CD8-positive, alpha-beta memory T cell (primary cell): ENCODE measurements at places on chromosomes 7 and 10.

GRCh38 chr10:132790934-132791829 lies 5.2 kb upstream of the NKX6-2 start:
- no peak for DNase-seq

GRCh38 chr10:124741281-124741921 lies 2.8 kb downstream of the FAM53B start:
- peak; percentile 82 for DNase-seq

DNA sequence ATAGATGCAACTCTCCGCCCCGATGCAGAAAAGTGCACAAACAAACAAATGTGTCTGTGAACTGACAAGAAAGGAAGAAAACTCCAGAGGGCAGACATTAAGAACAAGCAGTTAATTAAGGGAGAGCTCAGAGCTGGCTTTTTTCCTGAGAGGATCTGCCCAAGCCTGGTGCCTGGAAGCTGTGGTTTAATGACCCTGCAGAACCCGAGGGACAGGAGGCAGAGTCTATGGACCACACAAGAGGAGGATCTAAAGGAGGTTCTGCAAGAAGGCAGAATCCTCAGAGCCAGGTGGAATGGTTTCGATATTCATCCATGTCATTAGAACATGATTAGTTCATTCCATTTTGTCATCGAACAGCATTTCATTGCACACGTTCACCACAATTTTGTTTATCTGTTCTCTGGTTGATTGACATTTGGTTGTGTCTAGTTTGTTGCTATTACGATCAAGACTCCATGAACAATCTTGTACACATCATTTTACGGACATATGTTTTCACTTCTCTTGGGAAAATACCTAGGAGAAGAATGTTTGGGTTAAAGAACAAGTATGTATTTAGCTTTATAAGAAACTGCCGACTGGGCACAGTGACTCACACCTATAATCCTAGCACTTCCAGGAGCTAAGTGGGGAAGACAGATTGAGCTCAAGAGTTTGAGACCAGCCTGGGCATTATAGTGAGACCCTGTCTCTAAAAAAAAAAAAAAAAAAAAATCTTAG lies 560.2 kb downstream of the CALN1 start:
- DNase-seq: no peak

DNA sequence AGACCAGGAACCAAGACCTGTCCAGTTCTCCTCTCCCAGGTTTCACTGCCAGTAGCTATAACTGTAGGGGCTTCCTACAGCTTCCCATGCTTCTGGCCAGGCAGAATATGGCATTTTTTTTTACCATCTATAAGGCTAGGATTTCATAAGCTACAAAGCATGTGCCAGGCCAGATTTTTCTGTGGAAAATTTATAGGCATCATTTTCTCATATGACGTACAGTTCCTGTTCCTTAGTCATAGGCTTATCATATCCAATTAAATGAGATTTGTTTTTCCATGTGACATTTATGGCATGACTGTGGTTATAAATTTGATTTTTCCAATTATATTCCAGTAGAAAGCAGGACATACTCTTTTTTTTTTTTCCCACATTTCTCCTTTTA lies 208.6 kb upstream of the NPY start:
- no peak for DNase-seq

- no peak for DNase-seq
Measured at GRCh38 chr10:100554902-100555301, 19.2 kb downstream of the HIF1AN start.

- DNase-seq: no peak
Measured at GRCh38 chr7:99120501-99120900, 23.4 kb downstream of the SMURF1 start.

- DNase-seq: no peak
Measured at GRCh38 chr7:111292026-111292470, 201.1 kb downstream of the LRRN3 start.

DNA sequence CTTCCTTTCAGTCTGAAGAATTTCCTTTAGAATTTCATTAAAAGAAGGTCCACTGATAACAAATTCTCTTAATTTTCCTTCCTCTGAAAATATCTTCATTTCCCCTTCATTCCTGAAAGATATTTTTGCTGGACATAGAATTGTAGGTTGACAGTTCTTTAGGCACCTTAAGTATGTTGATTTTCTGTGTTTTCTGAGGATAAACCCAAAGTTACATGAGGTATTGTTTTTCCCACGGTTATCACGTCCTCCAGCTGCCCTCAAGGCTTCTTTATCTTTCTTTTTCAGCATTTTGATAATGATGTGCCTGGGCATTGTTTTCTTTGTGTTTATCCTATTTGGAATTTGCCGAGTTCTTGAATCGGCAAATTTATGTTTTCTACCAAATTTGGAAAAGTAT lies 105.3 kb downstream of the ELFN1 start:
- no peak for DNase-seq

- peak; percentile 81 for DNase-seq
Measured at GRCh38 chr10:110918269-110918642, 724 bp downstream of the BBIP1 start.

GRCh38 chr10:57830877-57831560 lies 436.7 kb downstream of the IPMK start:
- no peak for DNase-seq

- DNase-seq: no peak
Measured at GRCh38 chr7:32062150-32062549, 8.1 kb downstream of the PDE1C start.

DNA sequence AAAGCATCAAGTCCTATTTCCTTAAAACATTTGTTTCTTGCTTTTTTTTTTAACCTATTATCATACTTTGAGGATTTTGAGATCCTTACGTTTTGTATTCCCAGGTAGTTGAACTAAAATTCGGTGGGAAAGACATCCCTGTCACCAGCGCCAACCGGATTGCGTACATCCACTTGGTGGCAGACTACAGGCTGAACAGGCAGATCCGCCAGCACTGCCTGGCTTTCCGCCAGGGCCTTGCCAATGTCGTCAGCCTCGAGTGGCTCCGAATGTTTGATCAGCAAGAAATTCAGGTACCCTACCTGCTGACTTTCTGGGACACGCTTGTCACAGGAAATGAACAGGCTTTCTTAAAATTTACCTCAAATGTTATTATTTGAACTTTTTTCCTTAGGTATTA lies 83.0 kb upstream of the DNAJB6 start:
- no peak for DNase-seq

GRCh38 chr10:12388671-12389070 lies 39.3 kb downstream of the CAMK1D start:
- DNase-seq: no peak

DNA sequence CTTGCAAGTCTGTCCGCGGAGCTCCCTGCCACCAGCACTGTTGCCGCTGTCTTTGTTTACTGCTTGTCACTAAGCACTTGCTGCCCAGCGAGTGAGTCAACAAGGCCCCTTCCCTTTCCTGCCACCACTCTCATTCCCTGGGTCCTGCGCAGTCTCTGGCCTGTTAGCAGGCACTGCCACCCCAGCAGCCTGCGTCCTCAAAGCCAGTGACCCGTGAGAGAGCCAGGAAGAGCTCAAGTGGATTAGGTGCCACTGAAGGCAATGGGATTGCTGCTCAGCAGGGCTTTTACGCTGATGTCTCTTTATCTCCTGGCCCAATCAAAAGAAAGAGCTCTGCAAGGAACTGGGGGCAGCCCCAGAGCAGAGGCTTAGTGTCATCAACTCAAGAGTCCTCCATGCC lies at the start of gene FRMPD2:
Gene FRMPD2, minus strand, starts transcription at position 61 of the 400 bp plus-strand sequence. CDS start 129 bp downstream, outside the sequence.
- DNase-seq: no peak

- DNase-seq: no peak
Measured at GRCh38 chr10:73655257-73655989, 406 bp downstream of the SYNPO2L start.

DNA sequence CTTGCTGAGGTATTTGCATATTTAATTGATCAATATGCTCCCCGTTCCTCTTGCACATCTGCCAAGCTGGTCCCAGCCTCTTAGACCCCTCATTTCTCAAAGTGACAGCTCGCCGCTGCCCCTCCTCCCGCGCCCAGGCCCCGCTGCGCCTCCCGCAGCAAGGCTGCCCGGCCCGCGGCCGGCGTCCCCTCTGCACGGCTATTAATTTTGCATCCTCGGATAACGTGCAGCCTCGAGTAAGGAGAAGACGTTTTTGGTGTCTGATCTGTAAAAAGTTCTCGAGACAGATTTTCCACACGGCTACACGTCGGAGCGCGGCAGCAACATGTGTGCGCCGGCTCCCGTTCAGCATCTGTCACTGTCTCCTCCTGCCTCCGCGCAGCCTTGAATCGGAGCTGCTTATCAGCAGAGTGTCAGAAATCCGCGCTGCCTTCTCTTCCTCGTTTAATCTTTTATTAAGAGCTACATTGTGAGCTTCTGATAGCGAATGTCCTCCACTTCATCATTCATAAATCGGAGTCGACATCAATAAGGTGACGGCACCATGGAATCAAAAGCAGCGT lies 65.3 kb downstream of the EBF3 start:
- DNase-seq: no peak

DNA sequence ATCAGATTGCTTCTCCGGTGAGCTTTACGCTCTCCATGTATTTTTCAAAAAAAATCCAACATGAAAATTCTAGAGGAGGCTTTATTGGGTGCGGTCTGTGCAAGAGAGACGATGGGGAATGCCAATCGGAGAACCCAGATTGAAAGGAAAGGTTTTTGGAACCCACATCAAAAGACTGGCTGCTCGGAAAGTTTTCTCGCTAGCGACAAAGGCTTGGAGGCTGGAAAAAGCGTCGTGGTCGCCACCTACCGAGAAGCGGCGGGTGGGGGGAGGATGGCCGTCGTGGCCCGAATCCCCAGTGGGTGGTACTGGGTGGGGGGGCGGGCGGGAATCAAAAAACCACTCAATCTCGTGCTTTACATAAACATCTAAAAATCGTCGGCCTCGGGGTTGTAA lies 1.1 kb upstream of the GTF2I start:
- peak; percentile 50 for DNase-seq

- no peak for DNase-seq
Measured at GRCh38 chr7:123770378-123770777, 21.6 kb upstream of the WASL start.

GRCh38 chr7:124764051-124764846 lies 1.3 kb downstream of the GPR37 start:
- no peak for DNase-seq

GRCh38 chr10:17445400-17445998 lies 8.9 kb downstream of the ST8SIA6 start:
- no peak for DNase-seq

DNA sequence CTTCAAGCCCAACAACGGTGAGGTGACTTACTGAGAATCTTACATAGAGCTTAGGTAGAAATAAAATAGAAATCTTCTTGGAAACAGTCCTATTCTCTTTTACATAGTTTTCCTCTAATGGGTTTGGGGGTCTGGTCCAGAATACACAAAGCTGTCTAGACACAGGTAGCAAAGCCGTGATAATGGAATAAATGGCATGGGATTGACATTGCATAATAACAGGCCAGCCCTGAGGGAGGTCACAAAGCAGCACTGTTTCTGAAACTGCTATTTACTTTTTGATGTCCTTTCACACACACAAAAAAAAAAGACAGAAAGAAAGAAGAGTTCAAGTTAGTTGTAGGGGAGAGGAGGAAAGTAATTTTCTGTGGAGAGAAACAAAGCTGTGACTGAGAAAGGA lies 364.8 kb upstream of the SORCS1 start:
- no peak for DNase-seq

- no peak for DNase-seq
Measured at GRCh38 chr7:70356787-70357328, 758.6 kb downstream of the AUTS2 start.

DNA sequence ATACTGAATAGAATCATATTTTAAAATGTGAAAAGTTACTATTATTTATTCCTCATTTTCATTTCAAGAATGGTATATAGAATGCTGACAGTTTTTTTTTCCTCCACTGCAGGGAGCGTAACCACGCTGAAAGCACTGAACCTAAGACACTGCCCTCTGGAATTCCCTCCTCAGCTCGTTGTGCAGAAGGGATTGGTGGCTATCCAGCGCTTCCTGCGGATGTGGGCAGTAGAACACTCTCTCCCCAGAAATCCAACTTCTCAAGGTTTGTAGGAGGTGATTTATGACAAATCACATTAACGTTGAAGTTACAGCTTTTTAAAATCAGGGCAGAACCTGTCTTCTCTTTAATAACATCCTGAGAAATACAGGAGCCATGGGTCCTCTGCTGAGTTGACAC lies 12.4 kb downstream of the LRRC27 start:
- no peak for DNase-seq

- no peak for DNase-seq
Measured at GRCh38 chr10:69500864-69501468, 49.7 kb downstream of the TSPAN15 start.

GRCh38 chr7:156466955-156467625 lies 173.5 kb upstream of the RNF32 start:
- no peak for DNase-seq

DNA sequence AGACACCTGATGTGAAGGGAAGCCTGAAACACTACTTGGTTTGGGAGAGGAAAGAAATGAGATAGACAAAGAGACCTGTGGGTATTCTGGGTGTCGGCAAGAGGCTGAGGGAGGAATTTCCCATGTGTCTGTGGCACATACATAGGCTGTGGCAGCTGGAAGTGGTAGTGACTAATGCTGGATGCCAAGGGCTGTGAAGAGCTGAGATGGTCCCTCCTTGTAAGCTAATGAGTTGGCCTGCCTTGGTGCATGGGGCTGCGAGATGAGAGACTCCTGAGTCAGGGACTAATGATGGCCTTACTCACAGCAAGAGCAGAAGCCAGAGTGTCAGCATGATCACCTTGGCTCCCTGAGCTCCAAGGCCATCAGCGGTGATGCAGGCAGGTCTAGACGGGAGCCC lies 119.0 kb upstream of the EEPD1 start:
- DNase-seq: no peak

DNA sequence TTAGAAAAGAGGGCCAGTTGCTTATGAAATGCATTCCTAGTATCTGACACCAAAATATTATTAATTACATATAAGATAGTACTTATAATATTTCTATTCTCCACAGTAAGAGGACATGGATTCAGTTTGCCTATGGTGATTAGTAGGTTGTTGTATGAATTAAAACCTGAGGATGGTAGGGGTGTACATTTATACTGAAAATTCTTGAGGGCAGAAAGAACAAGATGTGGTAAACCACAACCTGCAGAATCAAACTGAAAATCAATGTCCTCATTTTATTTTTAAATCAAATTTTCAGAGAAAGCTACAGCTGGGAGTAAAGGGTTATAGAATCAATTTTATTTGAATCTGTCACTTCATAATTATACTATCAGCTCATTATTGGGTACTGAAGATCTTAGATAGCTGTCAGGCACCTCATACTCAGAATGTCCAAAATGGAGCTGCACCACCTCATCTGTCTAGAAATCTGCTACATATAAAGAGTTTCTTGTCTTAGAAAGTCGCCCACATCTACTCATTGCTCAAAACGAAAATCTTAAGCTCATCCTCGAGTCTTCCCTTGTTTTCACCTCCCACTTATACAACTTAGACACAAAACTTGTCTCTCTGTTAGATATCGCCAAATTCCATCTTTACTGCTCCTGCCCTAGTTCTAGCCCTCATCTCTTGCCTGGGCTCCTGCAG lies 65.4 kb downstream of the MYO3A start:
- DNase-seq: no peak

DNA sequence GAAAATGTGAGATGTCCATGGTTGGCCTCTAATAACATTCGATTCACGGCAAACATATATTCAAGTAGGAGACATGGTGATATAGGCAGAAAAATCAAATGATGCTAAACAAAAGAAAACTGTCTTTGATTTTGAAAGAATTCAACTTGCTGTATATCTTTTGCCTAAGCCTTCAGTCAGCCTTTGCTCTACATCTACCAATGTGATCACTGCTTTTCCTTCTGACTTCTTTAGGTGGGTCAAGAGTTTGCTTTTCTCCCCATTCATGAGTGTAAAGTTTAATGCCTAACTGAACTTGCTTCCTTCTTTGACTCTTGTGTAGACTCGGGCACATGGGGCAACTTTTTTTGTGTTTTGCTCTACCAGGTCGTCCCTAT lies 417 bp upstream of the HIF1AN start:
- DNase-seq: no peak
